NCI-H2171 treated with DMSO at 0.1 percent for 48 hours (cell line): ENCODE measurements at places on chromosomes 1 and 21.
A peak's percentile ranks its signal among the peaks of the same experiment; 100 is the strongest.

GRCh38 chr1:21629971-21630370, 39.2 kb downstream of the RAP1GAP start:
- no peak for DNase-seq

- no peak for DNase-seq
These were observed 59.5 kb upstream of the C1orf105 start for GRCh38 chr1:172360985-172361384.

DNA sequence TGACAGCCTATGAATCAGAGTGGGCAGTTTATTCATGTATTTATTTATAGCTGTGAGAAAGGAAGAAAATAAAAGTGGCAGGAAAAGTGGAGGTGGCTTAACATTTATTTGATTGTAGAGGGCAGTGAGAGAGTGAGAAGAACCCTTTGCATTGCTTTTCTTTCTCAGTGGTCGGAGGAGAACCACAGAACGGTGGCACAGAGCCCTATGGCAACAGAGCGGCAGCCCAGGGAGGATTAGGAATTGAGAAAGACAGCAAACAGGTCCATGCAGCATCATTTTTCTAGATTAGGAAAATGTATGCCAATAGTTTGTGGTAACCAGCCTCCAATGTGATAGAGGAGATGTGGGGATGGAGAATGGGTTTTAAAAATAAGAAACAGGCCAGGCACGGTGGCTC, 53.1 kb downstream of the NMNAT2 start:
- DNase-seq: no peak

DNA sequence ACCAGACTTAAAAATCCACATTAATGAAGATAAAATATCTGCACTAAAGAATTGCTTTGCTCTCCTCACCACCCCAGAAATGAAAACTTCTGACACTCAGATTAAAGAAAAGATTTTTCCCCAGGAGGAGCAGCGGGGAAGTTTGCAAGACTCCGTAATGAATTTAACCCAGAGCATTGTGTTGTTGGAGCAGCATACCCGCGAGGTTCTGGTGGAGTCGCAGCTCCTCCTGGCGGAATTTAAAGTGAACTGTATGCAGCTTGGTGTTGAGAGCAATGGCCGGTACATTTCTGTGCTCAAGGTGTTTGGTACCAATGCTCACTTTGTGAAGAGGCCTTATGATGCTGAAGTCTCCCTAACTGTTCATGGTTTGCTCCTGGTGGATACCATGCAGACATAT, 46.4 kb downstream of the VPS13D start:
- no peak for DNase-seq

GRCh38 chr1:192998536-192998935, 60.6 kb downstream of the UCHL5 start:
- no peak for DNase-seq

GRCh38 chr1:156467385-156467784, 33.2 kb downstream of the MEF2D start:
- no peak for DNase-seq

GRCh38 chr1:20717452-20718342, at the start of gene KIF17:
Gene KIF17, minus strand, starts transcription at chr1:20718007. Its CDS starts 301 bp downstream, at chr1:20717706.
- DNase-seq: peak; percentile 32

DNA sequence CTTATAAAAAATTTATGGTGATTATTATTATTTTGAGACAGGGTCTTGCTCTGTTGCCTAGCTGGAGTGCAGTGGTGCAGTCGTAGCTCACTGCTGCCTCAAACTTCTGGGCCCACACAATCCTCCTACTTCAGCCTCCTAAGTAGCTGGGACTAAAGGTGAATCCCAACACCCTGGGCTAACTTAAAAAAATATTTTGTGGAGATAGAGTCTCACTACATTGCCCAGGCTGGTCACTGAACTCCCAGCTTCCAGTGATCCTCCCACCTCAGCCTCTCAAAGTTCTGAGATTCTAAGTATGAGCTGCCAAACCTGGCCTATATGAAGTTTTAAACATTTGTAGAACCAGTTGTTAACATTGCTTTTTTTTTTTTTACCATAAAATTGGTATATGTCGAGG, 18.2 kb downstream of the NFIA start:
- no peak for DNase-seq

GRCh38 chr1:22188914-22189313, 46.0 kb upstream of the WNT4 start:
- DNase-seq: no peak

- DNase-seq: peak; percentile 93
These were observed 22.9 kb downstream of the RRP1 start for GRCh38 chr21:43812139-43812821.

- DNase-seq: no peak
These were observed 63.9 kb downstream of the CHIA start for GRCh38 chr1:111354584-111354983.

DNA sequence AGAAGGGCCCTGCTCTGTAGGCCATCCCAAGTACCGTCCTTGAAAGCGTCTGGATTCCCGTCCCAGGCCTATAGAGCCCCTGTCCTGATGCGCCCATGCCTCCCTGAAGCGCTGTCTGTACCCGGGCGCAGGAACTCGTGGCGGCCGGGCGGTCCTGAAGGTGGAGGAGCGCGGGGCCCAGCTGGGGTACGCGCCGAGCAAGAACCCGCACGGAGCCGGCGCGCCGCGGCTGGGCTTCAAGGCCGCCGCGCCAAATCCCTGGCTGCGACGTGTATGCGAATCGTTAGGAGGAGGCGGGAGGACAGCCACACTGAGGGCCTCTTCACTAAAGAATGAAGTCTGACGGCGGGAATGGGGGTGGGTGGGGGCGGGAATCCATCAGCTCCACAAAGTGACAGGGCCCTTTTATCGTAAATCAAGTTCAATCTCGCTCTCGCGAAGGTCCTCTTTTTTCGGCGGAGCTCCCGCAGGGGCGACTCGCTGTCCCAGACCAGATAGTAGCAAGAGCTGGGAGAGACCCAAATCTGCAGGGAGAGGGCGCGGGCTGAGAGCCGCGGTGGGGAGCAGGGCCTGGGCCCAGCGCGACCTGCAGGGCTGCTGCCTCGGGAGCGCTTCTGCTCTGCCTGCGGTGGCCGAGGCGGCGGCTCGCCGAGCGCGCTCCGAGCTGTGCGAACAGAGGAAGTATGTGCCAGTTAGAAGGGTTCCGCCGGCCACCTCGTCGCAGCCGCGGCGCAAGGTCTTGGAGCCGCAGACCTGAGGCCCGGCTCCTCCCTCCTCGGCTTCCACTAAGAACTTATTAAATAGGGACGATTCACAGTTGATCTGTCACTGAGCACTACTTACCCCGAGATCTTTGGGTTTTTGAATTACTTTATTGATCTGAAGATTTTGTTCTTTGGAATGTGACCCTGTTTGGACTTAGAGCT, 10.4 kb downstream of the BARHL2 start:
- DNase-seq: no peak
